Hepatocyte (in vitro differentiated cells): ENCODE measurements at places on chromosomes 4 and X.
A peak's percentile ranks its signal among the peaks of the same experiment; 100 is the strongest.

DNA sequence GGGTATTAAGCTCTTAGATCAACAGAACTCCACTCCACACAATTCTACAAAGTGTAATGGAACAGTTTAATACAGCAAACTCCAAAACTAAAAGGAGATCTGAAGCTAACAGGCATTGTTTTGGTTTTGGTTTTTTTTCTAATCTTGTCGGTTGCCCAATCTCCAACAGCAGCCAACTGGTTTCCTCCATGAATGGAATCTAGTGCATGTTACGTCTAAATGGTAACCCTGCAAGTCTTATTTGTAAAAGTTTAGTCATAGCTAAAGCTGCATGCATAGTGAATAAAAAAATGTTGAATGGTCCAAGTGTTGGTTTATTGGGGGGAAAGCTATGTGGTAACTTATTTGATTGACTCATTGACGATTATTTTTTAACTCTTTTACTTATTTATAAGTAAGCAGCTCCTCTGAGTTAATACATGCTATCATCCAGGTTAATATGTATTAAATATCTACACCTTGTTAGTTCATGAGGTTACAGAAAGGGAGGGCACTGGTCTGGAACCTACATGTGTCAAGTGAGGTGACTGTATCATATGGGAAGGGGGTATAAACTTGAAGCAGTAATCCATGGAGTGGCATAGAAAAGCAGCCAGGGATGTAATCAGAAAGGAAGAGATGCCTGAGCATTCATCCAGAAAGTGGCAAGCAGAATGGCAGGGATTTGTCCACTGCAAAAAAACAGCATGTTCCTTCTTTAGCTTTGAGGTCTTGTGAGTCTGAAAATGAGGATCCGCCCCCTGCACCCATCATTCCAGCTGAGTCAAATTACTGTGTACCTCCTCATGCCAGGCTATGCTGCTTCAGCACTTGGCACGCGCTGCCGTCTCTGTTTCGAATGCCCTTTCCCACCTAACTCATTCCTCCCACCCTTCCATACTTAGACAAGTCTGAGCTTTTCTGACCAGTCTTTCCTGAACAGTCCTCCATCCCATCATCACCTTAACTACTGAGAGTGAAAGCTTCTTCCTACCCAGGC lies 81.7 kb downstream of the PDGFC start:
- no peak for DNase-seq

- DNase-seq: no peak
These were observed 114.5 kb downstream of the ZAR1 start for GRCh38 chr4:48604527-48604926.

- no peak for DNase-seq
These were observed 315.2 kb upstream of the SLIT2 start for GRCh38 chr4:19936476-19936875.

- no peak for DNase-seq
These were observed 13.5 kb downstream of the PRKX start for GRCh38 chrX:3699821-3700381.

DNA sequence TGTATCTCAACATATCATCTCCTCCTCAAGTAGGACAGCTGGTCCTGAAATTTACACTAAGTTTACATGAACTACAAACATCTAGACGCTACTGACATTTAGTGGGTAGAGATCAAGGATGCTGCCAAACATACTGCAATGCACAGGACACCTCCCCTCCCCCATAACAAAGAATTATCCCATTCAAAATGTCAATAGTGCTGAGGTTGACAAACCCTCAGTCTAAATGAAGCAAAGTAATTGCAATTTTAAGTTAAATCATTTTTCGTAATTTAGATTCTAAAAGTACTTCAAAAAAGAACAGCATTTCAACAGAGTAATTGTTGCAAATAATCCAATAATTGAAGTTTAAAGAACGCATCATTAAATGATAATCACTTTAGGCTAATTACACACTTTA lies 1.2 kb downstream of the PRMT9 start:
- DNase-seq: no peak

- DNase-seq: no peak
These were observed 20.9 kb downstream of the NELFA start for GRCh38 chr4:1987721-1988326.

DNA sequence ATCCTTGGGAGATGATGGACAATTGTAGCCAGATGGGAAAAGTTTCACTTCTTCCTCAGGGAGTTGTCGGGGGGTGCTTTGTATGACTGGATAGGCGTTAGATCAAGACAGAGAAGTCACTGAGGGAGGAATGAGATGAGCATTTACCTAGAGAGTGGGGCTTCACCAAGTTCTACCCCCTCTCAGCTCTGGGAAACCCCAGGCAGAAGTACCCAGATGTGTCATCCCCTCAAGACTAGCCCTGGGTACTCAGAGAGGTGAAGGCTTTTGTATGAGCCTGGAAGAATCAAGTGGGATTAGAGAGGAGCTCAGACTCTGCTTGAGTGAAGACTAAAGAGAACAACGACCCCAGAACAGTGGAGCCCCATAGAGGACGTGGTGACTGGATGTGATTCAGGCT lies 1.9 kb downstream of the MAGEB1 start:
- DNase-seq: no peak

GRCh38 chrX:147680251-147680650 lies 231.5 kb upstream of the FMR1 start:
- DNase-seq: no peak

GRCh38 chr4:46993075-46994006 lies at the start of gene GABRA4:
GABRA4 (minus strand) TSS chr4:46993581; CDS start chr4:46993424, 157 bp downstream.
- DNase-seq: peak; percentile 26

GRCh38 chrX:36414056-36414455 lies 494.5 kb downstream of the CFAP47 start:
- no peak for DNase-seq

DNA sequence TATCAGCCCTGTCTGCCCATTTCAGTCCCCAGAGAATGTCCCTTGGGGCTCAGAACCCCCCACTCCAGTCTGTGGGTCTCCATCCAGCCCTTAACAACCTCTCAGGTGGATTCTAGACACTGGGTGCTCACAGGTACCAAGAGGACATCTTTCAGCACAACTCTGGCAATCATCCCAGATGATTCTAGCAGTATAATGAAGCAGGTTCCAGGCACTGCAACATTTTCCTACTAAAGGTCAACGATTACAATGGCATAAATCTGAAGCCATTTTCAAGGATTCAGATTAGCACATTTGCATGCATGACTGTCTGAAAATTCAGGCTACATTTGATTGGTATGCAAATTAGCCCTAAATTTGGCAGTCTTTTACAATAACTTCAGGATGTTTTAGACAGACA lies 10.0 kb downstream of the SLC2A9 start:
- no peak for DNase-seq

DNA sequence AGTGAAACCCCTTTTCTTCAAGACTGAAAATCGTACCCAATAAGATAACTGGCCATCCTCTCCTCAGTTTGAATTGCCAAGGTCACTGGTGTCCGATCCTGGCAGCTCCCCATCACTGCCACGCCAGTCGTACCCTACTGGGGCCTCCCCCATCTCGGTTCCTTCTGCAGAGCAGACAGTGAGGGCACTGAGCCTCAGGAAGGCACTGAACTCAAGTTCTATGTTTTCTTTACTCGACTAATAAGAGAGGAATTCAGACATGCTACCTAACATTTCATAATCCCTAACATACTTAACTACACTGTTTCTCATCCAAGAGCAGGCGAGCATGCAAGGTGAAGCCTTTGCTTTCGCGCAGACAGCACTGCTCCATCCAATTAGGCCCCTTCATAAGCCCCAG lies 23.4 kb downstream of the ZFYVE28 start:
- DNase-seq: no peak

DNA sequence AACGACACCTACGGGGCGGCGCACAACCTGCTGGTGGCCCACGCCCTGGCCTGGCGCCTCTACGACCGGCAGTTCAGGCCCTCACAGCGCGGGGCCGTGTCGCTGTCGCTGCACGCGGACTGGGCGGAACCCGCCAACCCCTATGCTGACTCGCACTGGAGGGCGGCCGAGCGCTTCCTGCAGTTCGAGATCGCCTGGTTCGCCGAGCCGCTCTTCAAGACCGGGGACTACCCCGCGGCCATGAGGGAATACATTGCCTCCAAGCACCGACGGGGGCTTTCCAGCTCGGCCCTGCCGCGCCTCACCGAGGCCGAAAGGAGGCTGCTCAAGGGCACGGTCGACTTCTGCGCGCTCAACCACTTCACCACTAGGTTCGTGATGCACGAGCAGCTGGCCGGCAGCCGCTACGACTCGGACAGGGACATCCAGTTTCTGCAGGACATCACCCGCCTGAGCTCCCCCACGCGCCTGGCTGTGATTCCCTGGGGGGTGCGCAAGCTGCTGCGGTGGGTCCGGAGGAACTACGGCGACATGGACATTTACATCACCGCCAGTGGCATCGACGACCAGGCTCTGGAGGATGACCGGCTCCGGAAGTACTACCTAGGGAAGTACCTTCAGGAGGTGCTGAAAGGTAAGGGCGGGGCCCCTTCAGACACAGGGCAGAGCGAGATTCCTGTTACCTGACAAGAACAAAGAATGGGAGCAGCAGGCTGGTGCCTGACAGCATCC lies 11.7 kb downstream of the RPL9 start:
- DNase-seq: peak; percentile 73

DNA sequence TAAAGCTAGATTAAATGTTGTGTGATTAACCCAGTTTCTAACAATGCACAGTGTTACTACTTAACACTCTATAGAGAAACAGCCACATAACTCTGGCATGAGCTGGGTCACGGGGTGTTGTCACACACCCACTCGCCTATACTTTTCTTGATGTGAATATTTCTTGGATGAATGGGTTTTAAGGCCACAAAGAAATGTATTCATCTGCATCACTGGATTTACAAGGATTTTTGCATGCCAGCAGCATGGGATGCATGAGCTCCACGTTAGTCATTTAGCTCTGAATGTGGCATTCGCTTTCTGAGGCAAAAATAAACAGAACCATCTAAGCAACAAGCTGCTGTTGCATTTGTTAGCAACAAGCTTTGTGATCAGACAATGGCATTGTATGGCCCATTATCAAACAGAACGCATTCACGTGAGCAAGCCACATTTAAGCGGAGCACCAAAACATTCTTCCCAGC lies 89.7 kb downstream of the LRP2BP start:
- no peak for DNase-seq

DNA sequence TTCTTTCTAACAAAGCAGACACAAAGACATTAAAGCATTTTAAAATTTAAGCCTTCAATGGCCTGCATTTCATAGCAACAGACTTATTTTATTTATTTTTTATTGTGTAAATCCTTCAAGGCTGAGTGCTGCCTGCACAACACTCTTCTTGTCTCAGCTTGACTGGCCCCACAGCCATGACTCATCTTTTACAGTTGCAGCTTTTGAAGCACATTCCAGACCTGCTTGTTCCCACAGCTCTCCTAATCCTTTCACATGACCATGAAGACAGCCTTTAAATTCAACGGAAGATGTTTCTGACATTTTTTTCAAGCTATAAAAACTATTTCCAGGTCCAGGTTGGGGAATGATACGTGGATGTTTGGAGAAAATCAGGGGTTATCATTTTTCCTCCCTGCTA lies 276.9 kb upstream of the TACR3 start:
- DNase-seq: peak; percentile 85

- no peak for DNase-seq
These were observed 145.9 kb upstream of the MAOA start for GRCh38 chrX:43510209-43510608.

DNA sequence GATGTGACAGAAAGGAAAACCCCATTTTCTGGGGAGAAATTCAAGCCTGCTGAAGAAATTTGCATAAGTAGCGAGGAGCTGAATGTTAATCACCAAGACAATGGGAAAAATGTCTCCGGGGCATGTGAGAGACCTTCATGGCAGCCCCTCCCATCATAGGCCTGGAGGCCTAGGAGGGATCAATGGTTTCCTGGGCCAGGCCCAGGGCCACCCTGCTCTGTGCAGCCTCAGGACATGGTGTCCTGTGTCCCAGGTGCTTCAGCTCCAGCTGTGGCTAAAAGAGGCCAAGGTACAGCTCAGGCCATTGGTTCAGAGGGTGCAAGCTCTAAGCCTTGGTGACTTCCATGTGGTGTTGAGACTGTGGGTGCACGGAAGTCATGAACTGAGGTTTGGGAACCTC lies 31.2 kb downstream of the ETDB start:
- DNase-seq: no peak

GRCh38 chr4:68011684-68012083 lies 48.4 kb upstream of the TMPRSS11A start:
- no peak for DNase-seq

- no peak for DNase-seq
These were observed 277.6 kb downstream of the GASK1B start for GRCh38 chr4:157895205-157895604.

DNA sequence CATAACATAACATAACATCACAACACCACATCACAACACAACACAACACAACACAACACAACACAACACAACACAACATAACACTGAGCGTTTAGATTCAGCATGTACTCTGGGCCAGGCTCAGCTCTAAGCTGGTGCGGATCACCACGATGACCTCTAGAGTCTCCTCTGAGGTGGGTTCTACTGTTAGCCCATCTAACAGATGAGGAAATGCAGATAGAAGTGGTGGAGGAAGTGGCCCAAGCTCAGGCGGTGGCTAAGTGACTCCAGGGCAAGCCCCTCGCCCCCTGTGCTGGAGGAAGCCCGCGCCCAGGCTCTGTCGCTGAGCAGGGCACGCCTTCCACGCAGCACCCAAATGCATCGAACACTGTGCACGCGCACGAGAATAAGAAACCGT lies 45.3 kb upstream of the CDKN2AIP start:
- no peak for DNase-seq
